Naive thymus-derived CD8-positive, alpha-beta T cell (primary cell): ENCODE measurements at places on chromosomes 5 and 9. TPM values are rescaled to one million over a fixed set of nuclear protein-coding genes. Genes with fewer than 3 reads are reported as not detected.

The SLC45A2 gene
- total RNA-seq: not detected

The CCNJL gene
- not detected for total RNA-seq

The PRRT1B gene
- not detected for total RNA-seq

The SOWAHA gene
- not detected for total RNA-seq
